ENCODE measurements at places on chromosomes 7 and 10. TPM values are rescaled to one million over a fixed set of nuclear protein-coding genes. Genes with fewer than 3 reads are reported as not detected.

Gene MGMT
- total RNA-seq: 9.4 TPM

DNA sequence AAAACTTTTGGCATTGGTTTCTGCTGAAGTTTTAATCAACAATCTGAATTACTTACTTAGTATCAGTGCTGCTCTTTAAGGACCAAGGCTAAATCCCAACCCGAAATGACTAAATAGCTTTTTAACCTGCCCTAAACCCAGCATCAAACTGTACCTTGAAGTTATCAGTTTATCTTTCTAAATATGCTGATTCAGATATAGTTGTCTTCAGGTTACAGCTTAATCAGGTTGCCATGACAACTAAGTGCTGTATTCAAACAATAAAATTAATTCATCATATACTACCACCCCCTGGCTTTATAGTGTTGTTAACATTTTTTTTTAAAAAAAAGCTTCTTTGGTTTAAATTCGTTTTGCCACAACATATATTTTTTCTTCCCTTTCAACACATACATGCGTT lies 239.6 kb downstream of the TWIST1 start:
- H3K27ac ChIP-seq: no peak overlapping the region
- H3K4me1 ChIP-seq: no peaks in the 10 kb centered on the region
- no peak overlapping the region for H3K4me3 ChIP-seq
- H3K27me3 ChIP-seq: no peaks in the 10 kb centered on the region

- no peaks in the 10 kb centered on the region for H3K36me3 ChIP-seq
- no peaks in the 10 kb centered on the region for H3K27me3 ChIP-seq
Observed at GRCh38 chr7:86833360-86833759, 189.7 kb downstream of the GRM3 start.

DNA sequence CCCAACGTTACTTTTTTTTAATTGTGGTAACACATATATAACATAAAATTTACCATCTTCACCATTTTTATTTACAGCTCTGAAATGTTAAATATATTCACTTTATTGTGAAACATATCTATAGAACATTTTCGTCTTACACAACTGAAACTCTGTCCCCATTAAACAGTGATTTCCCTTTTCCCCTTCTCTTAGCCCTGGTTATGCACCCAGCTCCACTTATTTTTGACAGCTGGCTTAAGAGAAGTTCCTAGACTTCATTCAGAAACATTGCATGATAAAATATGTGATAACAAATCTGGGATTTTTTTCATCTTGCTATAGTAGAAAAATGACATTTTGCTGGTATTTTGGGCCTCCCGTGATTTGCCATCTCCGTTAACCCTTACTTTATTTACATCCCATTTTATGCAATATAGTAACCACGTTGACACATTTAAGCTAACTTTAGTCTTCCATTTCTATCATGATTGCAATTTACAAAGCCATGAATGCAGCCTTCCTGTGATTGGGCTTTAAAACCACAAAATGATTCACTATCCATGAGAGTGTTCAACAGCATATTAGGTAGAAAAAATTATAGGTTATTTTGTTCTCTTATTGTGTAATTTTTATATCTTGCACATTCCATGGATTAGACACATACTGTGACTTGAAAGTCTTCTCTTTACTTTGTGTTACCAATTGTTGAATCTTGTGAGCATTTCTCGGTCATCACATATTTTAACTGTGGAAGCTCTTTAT lies 139.6 kb downstream of the SND1 start:
- no peaks in the 10 kb centered on the region for H3K27me3 ChIP-seq
- DNase-seq: no peak
- H3K4me3 ChIP-seq: no peak overlapping the region
- 0 out of 2 replicates have a peak, but pooled peaks cover 3% of the 10 kb centered on the region for H3K36me3 ChIP-seq
- H3K27ac ChIP-seq: no peak overlapping the region

GRCh38 chr7:17512181-17512675 lies 213.8 kb downstream of the AHR start:
- H3K27ac ChIP-seq: no peak overlapping the region
- 0 out of 2 replicates have a peak, but pooled peaks cover 3% of the 10 kb centered on the region for H3K4me1 ChIP-seq
- H3K27me3 ChIP-seq: no peaks in the 10 kb centered on the region
- H3K36me3 ChIP-seq: no peaks in the 10 kb centered on the region
- H3K4me3 ChIP-seq: no peak overlapping the region

- no peak overlapping the region for H3K27ac ChIP-seq
- no peak for DNase-seq
- H3K4me1 ChIP-seq: peaks cover 15% of the 10 kb centered on the region
- no peaks in the 10 kb centered on the region for H3K27me3 ChIP-seq
- H3K36me3 ChIP-seq: peaks cover 23% of the 10 kb centered on the region
Observed at GRCh38 chr7:149248777-149249176, 9.3 kb downstream of the ZNF212 start.

Gene NAT16
- not detected for total RNA-seq

DNA sequence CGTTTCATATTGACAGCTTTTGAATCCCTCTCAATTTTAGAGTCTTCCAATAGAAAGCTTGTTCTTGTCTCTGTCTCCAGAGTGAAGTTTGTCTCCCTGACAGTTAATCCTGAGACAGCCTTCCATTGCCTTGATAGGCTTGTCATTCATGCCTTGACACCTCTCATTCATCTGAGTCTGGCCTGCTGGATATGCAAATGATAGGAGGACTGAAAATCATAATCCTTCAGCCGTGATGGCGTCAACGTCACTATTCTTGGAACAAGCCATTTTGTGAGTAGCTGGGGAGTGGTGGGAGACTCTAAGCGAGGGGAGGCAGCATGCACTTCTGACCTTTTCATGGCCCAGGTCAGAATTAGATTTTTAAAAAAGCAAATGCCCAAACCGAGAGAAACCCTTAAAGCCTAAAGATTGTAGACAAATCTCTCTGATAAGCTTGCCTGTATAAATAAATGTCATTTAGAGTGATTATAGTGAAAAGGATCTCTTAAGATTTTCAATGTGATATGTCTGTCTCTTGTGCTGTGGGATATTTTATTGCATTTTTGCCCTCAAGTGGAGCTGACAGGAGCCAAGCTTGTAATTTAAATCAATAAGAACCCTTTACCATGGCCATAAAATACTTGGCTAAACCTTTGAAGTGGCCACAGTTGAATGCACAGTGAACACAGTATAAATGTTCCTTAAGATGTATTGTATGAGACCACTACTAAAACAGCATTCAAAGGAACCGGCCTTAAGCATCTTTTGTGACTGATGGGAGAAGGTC lies 148.8 kb downstream of the SNX10 start:
- no peak for DNase-seq
- no peaks in the 10 kb centered on the region for H3K36me3 ChIP-seq
- no peak overlapping the region for H3K4me3 ChIP-seq

- H3K4me3 ChIP-seq: no peak overlapping the region
- no peak for DNase-seq
Observed at GRCh38 chr7:26136831-26137230, 15.2 kb upstream of the NFE2L3 start.

DNA sequence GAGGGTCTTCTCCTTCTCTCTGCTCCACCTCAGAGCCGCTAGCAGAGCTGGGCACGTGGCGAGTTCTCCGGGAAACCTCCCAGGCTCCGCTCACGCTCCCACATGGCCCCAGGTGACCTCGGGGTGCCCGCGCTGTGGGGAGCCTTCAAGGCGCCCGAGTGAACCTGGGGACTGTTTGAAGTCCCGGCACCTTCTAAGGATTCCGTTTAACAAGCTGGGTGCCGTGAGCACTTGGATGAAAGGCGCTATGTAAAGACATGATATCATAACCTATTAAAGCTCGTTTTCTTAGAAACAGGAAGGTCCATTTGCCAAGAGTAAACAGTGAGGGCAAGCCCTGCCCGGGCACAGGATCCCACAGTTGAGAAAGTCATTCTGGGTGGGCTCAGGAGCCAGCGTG lies 15.8 kb upstream of the MYL10 start:
- no peak for DNase-seq
- no peak overlapping the region for H3K4me3 ChIP-seq
- H3K27me3 ChIP-seq: no peaks in the 10 kb centered on the region
- H3K4me1 ChIP-seq: peaks cover 4% of the 10 kb centered on the region

DNA sequence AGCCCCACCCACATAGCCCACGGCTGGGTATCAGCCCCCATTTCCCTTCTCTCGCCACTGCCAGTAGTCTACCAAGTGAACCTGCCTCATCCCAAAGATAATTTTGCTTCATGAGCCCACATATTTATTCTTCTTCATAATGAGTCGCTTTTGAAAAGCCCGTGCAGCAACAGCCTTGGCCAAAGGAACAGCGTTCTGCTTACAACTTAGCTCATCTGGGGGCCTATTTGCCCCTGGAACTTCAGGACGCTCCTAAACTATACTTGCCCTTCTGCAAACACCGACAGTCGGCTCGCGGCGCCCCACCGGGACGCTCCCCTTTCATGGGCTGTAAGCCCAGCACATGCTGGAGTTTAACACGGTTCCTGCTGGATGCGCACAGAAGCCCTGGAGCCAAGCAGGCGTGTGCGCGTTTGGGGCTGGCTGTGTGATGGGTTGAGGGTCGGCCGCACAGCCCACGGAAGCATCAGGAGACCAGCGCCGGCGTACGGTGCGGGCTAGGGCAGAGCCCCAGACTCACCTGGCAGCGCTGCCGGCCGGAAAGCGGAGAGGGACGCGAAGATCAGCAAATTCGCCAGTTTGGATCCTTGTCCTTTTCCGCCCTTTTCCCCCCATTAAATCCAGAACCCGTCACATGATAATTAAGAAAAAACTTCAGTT lies 370 bp downstream of the TMEM60 start:
- peak overlapping the region; percentile 54 for H3K27ac ChIP-seq
- H3K4me3 ChIP-seq: peak overlapping the region; percentile 79
- DNase-seq: no peak
- no peaks in the 10 kb centered on the region for H3K27me3 ChIP-seq
- H3K36me3 ChIP-seq: peaks cover 36% of the 10 kb centered on the region
- H3K4me1 ChIP-seq: peaks cover 19% of the 10 kb centered on the region

- no peaks in the 10 kb centered on the region for H3K36me3 ChIP-seq
- DNase-seq: no peak
- H3K27me3 ChIP-seq: peaks cover 7% of the 10 kb centered on the region
- no peaks in the 10 kb centered on the region for H3K4me1 ChIP-seq
- H3K27ac ChIP-seq: no peak overlapping the region
Observed at GRCh38 chr7:120714945-120715344, 143.0 kb downstream of the TSPAN12 start.

DNA sequence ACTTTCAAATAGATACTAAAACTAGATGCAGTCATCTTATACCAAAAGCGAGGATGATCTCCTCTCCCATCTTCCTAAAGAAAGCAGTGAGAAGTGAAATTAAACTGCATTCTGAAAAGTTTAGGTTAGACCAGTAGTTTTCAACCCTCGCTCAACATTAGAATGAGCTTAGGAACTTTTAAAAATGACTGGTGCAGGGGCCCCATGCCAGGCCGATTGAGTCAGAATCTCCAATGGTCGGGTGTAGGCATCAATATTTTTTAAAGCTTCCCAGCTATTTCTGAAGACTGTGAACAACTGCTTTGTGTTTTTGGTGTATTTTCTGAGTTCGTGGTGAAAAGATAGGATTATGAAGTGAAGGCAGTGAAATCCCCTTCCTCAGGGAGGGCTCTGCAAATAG lies 146.0 kb downstream of the VTI1A start:
- H3K4me3 ChIP-seq: no peak overlapping the region
- H3K27ac ChIP-seq: no peak overlapping the region
- no peak for DNase-seq
- no peaks in the 10 kb centered on the region for H3K27me3 ChIP-seq
- H3K4me1 ChIP-seq: peaks cover under 1% of the 10 kb centered on the region

- H3K36me3 ChIP-seq: no peaks in the 10 kb centered on the region
- H3K27ac ChIP-seq: no peak overlapping the region
- no peaks in the 10 kb centered on the region for H3K27me3 ChIP-seq
- H3K4me3 ChIP-seq: no peak overlapping the region
- no peak for DNase-seq
Observed at GRCh38 chr7:25186436-25186835, 41.9 kb downstream of the NPVF start.

Gene TSC22D4
- 25.3 TPM for total RNA-seq

GRCh38 chr7:28750981-28751380 lies 207.1 kb downstream of the TRIL start:
- H3K27me3 ChIP-seq: no peaks in the 10 kb centered on the region
- no peak overlapping the region for H3K27ac ChIP-seq
- peaks cover 6% of the 10 kb centered on the region for H3K4me1 ChIP-seq
- no peak overlapping the region for H3K4me3 ChIP-seq

DNA sequence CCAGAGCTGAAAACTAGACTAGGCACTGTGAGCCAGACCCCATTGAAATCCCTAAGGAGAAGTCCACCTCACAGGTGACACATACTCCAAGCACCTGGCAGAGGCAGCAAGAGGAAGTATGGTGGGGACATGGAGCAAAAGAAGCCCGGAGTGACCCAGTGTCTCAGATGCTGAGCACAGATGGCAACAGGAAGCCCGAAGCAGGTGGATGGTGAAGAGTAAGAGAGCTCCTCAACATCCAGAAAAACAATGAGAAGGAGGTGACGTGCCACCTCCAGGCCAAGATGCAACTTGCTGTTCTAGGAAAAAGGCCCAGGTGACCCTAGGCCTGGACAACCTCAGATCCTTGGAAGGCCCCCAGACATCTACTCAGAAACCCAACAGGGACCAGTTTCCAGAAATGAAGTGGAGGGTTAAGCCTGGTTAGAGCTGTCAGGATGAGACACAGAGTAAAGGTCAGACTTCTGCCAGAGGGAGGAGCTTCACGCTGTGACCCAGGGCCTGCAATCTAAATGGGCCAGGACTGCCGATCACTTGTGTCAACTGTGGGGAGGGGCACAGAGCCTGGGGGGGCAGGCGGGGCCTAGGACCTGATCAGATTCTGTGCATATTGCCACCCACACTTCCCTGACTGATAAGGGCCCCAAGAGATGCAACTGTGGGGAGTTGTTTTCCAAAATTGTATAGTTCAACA lies 2.4 kb upstream of the COBL start:
- H3K27ac ChIP-seq: no peak overlapping the region
- H3K4me3 ChIP-seq: no peak overlapping the region
- DNase-seq: no peak
- peaks cover 15% of the 10 kb centered on the region for H3K27me3 ChIP-seq
- H3K4me1 ChIP-seq: no peaks in the 10 kb centered on the region

DNA sequence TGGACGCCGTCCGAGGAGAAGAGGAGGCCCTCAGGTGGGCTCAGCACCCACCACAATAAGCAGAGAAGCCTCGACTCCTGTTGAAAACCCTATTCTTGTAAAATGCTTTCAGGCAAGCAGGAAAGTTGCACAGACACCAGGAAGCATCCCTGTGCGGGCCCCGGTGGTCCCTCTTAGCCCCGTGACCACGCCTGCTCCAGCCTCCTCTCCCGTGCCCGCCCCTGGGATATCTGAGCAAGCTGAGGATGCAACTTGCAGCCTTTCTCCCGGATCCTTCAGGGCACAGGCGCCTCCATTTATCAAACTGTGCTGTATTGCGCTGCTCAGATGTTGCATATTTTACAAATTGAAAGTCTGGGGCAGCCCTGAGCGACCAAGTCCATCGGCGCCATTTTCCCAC lies 72.7 kb downstream of the CFAP46 start:
- no peak overlapping the region for H3K4me3 ChIP-seq
- no peaks in the 10 kb centered on the region for H3K36me3 ChIP-seq
- no peaks in the 10 kb centered on the region for H3K4me1 ChIP-seq
- no peak for DNase-seq
- no peak overlapping the region for H3K27ac ChIP-seq

Gene GRK5
- 19.4 TPM for total RNA-seq

Gene C10orf53
- not detected for total RNA-seq
